NCI-H1694 (cell line): ENCODE measurements at places on chromosomes 13 and 19.

DNA sequence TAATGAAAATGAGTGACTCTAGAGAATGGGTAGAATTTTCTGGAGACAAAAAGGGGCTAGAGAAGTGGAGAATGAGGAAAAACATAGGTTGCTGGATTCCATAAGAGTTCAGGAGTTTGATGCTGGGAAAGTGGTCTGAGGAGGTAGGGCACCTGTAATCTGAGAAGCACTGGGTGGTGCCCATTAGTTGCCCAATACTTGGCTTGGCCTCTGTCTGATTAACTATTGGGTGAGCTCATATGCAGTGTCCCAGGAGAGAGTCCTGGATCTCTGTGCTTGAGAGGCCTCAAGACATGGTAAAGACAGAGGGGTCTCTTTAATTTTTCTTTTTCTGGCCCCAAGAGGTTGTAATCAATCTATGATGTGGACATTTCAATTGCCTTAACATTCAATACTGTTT, 390.1 kb downstream of the TDRD3 start:
- no peak for DNase-seq

GRCh38 chr13:98519976-98520375, 56.9 kb downstream of the STK24 start:
- no peak for DNase-seq

- DNase-seq = peak; percentile 93
These were observed 1190.5 kb upstream of the SLC10A2 start for GRCh38 chr13:104256701-104257100.

GRCh38 chr19:50465986-50466705, 10.2 kb upstream of the EMC10 start:
- DNase-seq = no peak

GRCh38 chr13:100495455-100495854, 93.1 kb downstream of the GGACT start:
- DNase-seq = peak; percentile 10

DNA sequence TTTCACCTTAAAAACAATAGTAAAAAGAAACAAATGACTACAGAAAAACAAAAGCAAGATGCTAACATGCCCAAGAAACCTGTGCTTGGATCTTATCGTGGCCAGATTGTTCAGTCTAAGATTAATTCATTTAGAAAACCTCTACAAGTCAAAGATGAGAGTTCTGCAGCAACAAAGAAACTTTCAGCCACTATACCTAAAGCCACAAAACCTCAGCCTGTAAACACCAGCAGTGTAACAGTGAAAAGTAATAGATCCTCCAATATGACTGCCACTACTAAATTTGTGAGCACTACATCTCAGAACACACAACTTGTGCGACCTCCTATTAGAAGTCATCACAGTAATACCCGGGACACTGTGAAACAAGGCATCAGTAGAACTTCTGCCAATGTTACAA, 6.0 kb downstream of the CKAP2 start:
- no peak for DNase-seq

DNA sequence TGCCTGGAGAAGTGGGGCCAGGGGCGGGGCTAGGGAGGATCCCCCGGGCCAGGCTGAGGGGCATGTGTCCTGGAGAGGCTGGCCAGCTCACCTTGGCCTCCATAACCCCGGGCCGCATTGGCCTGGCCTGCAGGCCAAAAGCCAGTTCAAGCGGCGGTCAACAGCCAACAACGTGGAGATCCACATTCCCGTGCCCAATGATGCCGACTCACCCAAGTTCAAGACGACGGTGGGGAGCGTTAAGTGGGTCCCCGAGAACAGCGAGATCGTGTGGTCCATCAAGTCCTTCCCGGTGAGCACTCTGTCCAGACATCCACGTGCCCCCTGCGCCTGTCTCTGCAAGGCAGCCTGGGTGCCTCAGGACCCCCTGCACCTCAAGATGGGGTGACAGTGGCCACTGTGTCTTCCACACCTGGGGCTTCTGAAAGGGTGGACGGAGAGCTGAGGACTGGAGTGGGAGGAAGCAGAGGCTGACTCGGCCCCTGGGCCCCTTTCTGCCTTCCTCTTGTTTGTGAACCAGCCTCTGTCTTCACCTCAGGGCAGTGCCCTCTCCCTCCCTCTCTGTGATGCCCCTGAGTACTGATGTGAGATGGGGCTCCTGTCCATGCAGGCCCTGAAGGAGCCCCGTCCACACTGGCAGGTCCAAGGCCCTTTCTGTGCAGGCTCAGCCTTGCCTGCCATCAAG, 31.1 kb downstream of the AP1M1 start:
- no peak for DNase-seq

- DNase-seq = peak; percentile 63
These were observed at the start of gene SIN3B for GRCh38 chr19:16829010-16829821. TSS of gene SIN3B (plus strand) at chr19:16829398. CDS start at chr19:16829421, 23 bp downstream.

DNA sequence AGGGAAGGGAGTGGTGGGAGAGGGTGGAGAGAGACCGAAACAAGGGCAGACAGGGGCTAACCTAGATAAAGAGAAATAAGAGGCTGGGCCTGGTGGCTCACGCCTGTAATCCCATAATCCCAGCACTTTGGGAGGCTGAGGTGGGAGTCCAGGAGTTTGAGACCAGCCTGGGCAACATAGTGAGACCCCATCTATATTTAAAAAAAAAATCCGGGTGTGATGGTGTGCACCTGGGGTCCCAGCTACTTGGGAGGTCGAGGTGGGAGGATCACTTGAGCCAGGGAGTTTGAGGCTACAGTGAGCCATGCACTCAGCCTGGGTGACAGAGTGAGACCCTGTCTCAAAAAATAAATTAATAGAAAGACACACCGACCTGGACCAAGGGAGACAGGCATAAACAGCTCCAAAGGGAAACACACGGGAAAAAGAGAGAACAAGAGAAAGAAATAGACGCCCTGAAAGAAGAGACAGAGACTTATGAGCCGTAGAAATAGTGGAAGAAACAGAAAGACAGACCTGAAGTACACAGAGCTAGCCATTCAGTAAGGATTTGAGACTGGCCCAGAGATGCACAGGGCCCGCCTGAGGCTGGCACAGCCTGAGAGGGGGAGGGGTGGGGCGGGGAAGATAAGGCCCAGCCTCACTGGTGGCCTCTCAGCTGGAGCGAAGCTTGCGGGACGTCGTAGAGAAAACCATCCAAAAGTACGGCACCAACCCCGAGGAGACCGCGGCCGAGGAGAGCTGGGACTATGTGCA, 2.2 kb downstream of the CD37 start:
- no peak for DNase-seq

GRCh38 chr19:18282021-18282787, 782 bp upstream of the JUND start:
- peak; percentile 93 for DNase-seq

DNA sequence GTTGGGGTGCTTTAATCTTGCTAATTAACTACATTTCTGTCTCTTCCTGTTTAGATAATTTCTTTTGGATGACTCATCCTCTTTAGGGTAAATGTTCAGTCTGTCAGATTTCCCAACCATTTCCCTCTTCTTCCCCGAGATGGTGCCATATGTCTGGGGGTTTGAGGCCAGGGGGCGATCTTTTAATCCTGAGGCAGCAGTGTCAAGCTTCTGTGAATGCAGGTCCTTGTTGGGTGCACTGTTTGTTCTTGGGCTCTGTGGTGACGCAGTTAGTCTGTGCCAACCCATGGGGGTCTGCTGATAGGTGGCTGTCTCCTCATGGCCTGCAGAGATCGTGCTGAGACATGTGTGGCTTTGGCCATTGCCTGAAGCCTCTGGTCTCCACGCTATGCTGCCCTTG, 420.4 kb downstream of the NDFIP2 start:
- DNase-seq = no peak

- DNase-seq = no peak
These were observed 2.1 kb upstream of the B9D2 start for GRCh38 chr19:41366089-41366488.

GRCh38 chr13:64274481-64275217, 2859.0 kb upstream of the PCDH20 start:
- DNase-seq = no peak
